Non-pigmented ciliary epithelial cell (primary cell): ENCODE measurements at places on chromosomes 7 and 10.

DNA sequence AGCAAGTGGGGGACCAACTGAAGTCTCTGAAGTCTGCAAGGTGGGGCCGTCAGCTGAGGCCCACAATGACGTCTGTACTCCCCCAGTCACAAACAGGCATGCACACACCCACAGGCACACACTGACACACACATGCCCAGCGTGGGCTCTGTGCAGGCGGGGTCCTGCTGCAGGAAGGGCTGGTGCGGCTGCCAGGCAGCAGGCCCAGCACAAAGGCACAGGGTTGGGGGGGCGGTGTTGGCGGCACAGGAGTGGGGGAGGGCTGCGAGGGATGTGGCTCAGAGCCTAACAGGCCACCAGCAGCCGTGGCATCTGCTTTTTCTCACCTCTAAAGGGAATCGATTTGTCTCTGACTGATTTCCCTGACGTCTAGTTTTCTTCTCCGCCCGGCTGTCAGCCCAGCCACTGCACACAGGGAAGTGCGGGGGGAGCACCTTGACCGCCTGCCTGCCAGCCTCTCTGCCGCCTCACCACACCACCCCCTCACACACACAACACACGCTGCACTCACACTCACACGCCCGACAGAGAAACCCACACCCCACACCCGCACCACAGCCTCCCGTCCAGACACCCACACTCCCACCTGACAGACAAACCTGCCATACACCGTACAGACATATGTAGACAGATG is 43.5 kb upstream of the ZMIZ1 start:
- DNase-seq = no peak

DNA sequence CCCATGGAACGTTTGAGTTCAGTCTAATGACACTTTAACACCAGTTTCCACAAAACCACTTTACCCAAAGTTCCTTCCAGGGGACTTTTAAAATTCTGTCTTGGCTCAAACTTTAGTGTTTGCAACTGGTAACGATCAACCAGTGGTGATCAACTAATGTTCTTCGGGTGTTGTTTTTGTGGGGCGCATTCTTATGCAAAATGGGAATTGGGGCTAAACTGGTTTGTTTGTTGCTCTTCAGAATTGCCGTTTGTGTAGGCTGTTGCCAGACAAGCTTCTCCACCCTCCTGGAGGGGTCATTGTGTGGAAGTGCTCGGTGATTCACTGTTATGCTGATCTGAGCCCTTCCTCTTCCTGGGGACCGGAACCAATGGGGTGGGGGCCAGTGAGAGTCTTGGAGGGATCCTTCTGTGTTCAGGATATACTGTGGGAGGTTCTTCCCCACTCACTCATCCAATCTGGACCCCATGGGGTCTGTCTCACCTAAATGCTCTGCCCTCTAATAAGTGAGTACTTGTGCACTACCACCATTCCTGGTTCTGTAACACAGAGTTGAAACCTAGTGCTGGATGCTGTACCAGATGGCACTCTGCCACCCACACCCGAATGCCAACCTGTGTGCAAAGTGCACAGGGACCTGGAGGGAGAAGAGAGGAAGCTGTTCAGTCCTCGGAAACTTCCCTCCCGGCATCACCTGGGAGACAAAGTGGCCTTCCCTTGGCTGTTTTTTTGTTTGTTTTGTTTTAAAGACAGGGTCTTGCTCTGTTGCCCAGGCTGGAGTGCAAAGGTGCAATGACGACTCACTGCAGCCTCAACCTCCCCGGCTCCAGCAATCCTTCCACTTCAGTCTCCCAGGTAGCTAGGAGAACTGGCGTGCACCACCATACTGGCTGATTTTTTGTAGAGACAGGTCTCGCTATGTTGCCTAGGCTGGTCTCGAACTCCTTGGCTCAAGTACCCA is 2.1 kb downstream of the NFE2L3 start:
- DNase-seq = peak; percentile 35

DNA sequence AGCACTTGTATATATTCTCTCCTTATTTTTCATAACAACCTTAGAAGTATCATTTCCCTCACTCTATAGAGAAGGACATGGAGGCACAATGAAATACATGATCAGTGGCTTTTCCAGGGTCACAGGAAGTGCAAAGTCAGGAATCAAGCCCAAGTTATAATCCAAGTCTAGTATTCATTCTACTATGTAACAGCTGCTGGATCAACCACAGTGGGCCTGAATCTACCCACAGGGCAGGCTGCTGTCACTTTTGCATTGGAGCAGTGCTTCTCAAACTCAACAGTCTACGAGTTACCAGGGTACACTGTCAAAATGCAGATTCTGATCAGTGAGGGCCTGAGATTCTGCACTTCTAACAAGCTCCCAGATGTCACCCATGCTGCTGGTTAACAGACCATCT is 18.3 kb downstream of the ZDHHC16 start:
- DNase-seq = no peak

GRCh38 chr10:17066000-17066399 is 63.6 kb downstream of the CUBN start:
- no peak for DNase-seq

- no peak for DNase-seq
Observed at GRCh38 chr10:100873146-100873826, 39.5 kb upstream of the SLF2 start.

- DNase-seq = no peak
Observed at GRCh38 chr10:124606822-124607221, 137.4 kb downstream of the FAM53B start.

- DNase-seq = no peak
Observed at GRCh38 chr7:126659124-126659523, 593.6 kb downstream of the GRM8 start.

DNA sequence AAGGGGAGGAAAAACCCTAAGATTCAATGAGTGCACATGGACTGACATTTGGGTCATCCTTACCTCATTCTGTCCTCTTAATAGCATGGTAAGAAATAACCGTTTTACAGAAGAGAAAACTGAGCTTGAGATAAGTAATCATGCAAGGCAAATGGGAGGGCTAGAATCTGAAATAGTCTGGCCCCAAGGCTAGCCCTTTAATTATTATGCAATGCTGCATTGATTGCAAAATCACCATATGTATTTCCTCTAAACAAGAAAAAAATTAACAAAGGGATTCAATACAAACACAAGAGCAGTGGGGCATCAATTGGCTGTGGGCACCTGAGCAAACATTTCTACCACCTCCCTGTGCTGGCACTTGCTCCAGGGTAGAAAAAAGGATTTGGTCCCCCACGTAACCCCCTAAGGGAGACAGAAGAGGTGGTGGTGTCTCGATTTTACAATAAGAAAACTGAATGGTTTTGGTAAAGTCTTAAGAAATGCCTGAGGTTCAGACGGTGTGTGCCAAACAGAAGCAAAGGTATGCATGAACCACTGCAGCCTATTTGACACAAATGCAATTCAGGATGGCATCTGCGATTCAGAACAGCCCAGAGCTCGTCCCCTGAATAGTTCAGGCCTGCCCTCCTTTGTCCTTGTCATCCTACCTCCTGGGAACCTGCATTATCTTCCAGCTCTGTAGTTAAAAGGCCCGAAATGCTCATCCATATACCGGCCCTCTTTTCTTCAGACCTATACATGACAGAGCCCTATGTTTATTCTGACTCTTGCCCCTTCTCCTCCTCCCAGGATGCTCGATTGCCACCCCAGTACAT is 23.6 kb downstream of the PIP4K2A start:
- DNase-seq = no peak

DNA sequence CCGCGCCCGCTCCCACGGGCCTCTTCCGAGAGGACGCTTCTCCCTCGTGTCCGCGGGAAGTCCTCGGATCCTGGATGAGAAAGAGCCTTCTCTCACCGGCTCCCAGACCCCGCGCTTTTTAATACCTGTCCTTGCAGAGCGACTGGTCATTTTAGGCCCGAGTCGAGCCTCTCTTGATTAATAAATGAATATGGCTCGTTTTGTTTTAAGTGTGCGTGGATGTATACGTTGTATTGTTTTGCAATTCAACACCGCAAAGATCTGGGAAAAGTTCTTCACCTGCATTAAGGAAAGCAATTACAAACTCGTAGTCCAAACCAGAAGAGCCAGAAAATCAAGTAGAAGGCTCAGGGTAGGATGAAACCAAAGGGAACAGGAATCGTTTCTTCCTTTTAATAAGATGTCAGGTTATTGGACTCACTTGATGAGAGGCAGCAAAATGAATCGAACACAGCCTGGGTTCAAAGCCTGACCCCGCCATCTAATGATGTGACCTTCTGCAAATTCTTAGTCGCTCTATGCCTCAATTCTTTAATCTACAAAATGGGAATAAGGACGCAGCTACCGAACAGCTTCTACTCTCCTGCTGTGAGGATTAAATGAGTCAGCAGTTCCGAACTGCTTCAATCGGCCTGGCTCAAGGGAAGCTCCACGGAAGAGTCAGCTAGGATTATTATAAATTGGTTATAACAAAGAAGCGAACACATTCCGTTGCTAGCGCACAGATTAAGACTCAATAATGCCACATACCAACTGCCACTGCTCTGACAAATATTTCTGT is 277.8 kb upstream of the NEBL start:
- no peak for DNase-seq

- no peak for DNase-seq
Observed at GRCh38 chr7:68121655-68122054, 1125.0 kb downstream of the TYW1 start.

- no peak for DNase-seq
Observed at GRCh38 chr10:112753961-112754411, 196.1 kb upstream of the TCF7L2 start.

- no peak for DNase-seq
Observed at GRCh38 chr10:101444058-101444898, 90.3 kb downstream of the BTRC start.

GRCh38 chr10:97836446-97836845 is 13.2 kb upstream of the GOLGA7B start:
- DNase-seq = no peak

DNA sequence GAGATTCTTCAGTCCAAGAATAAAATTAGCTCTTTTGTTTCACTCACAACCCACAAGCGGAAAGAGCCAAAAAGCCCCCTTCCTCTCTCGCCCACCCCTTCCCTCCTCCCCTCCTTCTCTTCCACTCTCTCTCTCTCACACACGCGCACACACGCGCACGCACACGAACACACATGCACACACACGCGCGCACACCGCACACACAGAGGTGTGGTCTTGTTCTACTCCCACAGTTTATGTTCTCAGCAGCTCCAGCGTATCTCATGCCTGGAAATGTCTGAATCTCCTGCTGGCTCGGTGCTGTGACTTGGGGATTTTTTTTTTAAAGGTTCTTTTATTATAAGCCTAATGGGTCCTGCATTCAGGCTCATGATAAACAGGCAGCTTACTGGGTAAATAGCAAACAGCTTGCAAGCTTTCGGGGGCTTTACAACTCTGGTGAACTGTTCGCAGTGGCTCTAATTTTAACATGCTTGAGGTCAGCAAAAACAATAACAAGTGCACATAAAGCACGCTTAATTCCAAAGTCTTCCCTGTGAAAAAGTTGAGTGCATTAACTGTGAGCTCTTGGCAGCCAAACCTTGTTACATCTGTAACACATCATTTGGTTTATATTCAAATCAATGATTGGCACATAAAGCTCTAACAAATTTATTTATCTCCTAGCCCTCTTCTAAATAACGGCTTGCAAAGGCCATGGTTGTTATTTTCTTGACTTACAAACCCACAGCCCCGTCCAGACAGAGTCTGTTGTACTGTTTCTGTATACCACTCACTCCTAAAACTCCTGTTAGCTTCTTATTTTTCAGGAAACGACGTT is 424.1 kb upstream of the MGMT start:
- no peak for DNase-seq

GRCh38 chr10:83075815-83076355 is 1063.4 kb upstream of the GHITM start:
- DNase-seq = no peak

DNA sequence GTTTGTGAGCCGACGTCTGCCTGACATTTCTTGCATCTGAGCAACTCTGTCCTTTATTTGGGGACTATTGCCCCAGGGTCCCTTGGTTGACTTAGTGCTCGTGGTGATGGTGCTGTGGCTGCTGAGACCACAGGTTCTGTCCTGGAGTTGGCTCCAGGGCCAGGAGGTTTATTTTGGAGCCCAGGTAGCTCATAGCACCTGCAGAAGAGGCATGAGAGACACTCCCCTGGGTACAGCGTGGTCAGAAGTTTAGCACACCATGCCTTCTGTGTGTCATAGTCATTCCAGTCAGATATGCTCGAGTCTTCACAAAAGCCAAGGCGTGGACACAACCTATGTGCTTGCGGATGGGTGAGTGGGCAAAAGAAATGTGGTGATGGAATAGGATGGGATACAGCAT is 496.9 kb downstream of the TCERG1L start:
- no peak for DNase-seq

- no peak for DNase-seq
Observed at GRCh38 chr10:59106441-59106840, 70.0 kb upstream of the PHYHIPL start.

DNA sequence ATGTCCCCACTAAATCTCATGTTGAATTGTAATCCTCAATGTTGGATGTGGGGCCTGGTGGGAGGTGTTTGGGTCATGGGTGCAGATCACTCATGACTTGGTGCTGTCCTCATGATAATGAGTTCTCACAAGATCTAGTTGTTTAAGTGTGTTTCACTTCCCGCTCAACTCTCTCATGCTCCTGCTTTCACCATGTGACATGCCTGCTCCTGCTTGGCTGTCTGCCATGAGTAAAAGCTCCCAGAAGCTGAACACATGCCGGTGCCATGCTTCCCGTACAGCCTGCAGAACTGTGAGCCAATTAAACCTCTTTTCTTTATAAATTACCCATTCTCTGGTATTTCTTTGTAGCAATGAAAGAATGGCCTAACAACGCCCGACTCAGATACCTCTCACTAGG is 6.2 kb upstream of the PSTK start:
- DNase-seq = no peak

DNA sequence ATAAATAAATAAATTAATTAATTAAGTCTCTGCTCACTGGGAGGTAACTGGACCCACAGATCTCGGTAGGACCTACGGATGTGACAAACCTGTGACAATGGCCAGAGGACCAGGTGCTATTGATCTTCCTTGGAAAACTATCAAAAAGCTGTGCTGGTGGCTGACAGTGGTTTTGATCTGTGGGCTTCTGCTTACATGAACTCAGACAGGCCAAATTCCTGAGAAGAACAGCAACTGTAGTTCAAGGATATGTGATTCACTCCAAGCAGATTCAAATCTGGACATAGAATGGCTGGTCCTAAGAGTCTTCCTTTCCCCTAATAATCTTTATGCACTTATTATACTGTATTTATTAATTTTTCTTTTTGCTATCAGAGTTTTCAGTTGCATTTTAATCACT is 80.0 kb downstream of the ATXN7L1 start:
- DNase-seq = peak; percentile 42

GRCh38 chr10:103416436-103417147 is 20.2 kb downstream of the PDCD11 start:
- peak; percentile 13 for DNase-seq

GRCh38 chr10:54559498-54559897 is 241.5 kb downstream of the PCDH15 start:
- peak; percentile 55 for DNase-seq

- DNase-seq = no peak
Observed at GRCh38 chr10:11553773-11554381, 57.6 kb downstream of the USP6NL start.
